Activated T-cell treated with anti-CD3 and anti-CD28 coated beads for 4 hours (primary cell): ENCODE measurements at places on chromosomes 5 and 9.

DNA sequence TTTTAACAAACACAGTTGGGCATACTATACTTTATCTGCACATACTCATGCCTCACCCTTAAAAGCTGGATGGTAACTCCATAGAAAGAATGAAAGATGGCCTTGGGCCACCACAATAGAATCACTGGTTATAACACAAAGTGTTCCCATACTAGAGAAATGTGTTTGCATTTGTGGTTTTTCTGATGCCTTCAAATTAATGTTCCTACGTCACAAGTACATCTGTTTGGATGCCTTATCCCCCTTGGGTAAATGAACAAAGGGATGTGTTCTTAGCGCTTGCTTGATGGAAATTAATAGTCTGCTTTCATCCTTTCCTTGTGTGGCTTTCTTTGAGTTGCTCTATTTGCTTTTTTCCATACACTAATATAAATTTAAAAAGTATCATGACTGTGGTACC lies 291.1 kb upstream of the PDE4D start:
- no peak for DNase-seq

GRCh38 chr5:135625061-135625460 lies 46.3 kb upstream of the CXCL14 start:
- DNase-seq: no peak

- DNase-seq: no peak
Observed at GRCh38 chr9:106783121-106783520, 79.8 kb upstream of the ZNF462 start.

- no peak for DNase-seq
Observed at GRCh38 chr9:31394015-31394473, 990.4 kb upstream of the ACO1 start.

DNA sequence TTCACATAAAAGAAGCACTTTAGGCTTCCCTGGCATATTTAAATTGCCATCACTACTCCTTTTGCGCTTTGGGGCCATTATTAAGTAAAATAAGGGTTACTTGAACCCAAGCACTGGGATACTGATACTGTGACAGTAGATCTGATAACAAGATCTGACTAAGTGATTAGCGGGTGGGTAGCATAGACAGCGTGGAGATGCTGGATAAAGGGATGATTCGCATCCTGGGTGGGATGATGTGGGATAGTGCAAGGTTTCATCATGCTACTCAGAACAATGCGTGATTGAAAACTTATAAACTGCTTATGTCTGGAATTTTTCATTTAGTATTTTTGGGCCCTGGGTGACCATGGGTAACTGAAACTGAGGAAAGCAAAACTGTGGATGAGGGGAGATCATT lies 75.1 kb downstream of the PTTG1 start:
- DNase-seq: no peak

- no peak for DNase-seq
Observed at GRCh38 chr9:78856144-78856543, 559.2 kb downstream of the PSAT1 start.

DNA sequence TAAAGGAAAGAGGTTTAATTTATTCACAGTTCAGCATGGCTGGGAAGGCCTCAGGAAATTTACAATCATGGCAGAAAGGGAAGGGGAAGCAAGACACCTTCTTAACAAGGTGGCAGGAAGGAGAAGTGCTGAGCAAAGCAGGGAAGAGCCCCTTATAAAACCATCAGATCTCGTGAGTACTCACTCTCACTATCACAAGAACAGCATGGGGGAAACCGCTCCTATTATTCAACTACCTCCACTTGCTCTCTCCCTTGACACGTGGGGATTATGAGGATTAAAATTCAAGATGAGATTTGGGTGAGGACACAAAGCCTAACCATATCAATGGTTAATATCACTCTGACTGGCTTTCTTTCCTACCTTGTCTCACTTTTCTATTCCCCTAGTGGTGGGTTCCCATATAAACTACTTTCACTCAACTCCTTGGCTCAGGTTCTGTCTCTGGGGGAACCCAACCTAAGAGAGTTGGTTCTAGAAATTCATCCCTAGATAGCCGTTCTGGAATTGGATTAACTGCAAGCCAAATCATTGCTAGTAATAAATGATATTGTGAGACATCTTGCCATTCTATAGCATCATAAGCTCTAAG lies 749.8 kb upstream of the GRAMD2B start:
- DNase-seq: no peak

DNA sequence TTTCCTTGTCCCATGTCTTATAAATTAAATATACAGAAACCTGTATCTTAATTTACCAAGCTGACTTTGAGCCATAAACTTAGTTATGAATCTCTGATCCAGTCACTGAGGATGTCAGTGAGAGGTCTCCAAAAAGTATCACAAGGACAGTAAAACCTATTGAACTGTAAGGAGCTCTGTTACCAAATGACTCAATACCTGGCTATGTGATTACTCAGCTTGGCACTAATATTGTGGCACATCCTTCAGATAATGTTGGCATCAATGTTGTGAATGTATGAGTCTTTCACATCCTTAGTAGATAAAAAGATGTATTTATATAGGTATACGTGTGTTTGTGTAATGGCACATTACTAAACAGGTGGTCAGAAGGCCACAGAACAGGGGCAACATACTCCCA lies 18.0 kb upstream of the CAPSL start:
- DNase-seq: no peak

DNA sequence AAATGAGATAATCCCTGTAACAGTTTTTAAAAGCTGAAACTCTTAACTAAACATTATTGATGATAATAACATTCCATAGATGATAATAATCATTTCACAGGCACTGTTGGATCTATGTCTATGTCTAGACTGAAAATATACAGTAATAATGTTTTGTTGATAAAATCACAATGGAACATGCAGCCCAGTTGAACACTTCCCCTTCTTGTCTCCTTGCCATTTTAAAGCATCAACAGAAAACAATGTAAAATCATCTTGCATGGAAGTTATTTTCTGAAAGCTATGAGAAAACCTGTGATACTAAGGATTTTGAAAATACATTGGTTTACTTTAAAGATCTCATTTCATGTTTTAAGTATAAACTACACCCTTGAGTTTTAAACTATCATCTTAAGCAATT lies 1.9 kb downstream of the GAPT start:
- DNase-seq: no peak

GRCh38 chr9:35908504-35909125 lies 675 bp upstream of the SPAAR start:
- DNase-seq: no peak

GRCh38 chr5:54673523-54674225 lies 156.1 kb downstream of the SNX18 start:
- DNase-seq: no peak

GRCh38 chr5:10691826-10692785 lies 68.9 kb downstream of the DAP start:
- no peak for DNase-seq

DNA sequence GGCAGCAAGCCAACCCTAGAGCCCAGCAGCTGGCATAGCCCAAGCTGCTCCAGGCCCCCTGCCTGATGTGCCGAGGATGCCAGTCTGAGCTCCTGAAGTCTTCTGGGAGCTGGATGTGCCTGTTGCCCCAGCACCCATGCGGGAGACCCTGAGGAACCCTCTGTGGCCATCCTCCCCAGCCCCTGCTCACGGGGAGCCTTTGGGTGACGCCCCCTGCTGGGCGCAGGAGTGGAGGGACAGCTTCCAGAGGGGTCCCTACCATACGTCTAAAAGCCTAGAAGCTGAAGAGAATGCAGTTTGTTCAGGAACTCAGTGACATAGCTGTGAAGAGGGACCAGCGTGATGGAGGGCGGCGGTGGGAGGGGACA lies 33.1 kb upstream of the MVB12B start:
- no peak for DNase-seq

DNA sequence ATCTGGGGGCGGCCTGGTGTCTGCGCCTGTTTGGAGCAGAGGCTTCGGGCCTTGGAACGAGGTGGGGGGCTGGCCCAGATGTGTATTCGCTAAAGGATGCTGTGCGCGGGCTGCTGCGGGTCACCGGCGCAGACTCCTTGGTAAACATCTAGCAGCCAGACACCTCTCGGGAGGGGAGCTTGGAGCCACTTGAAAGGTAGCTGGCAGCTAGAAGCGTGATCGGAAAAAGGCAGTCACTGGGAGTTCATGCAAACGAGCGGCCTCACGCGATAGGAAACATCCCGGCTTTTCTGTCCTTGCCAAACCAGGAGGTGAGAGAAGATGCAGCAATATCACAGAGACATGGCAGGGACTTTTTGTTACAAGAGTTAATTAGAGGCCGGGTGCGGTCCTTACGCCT lies 8.1 kb downstream of the LAMC3 start:
- no peak for DNase-seq

DNA sequence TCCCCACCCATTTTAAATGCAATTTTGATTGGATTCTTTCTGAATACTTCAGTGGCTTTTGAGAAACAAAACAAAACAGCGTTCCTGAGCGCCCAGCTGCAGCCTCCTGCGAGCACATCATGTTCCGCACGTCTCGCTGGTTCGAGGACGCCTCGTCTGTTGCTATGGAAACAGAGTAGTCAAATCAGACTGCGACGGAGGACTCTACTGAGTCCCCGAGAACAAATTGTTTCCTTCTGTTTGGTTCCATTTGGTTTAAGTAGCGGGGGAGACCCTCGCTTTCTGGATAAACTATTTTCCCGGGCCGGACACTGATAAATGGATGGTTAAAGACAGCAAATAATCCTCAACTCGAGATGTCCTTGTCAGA lies 69.0 kb downstream of the SLC28A3 start:
- DNase-seq: no peak

- DNase-seq: no peak
Observed at GRCh38 chr9:127613583-127613954, 1.5 kb downstream of the STXBP1 start.

- DNase-seq: no peak
Observed at GRCh38 chr9:84996029-84996428, 326.5 kb downstream of the NTRK2 start.

GRCh38 chr9:89137542-89138462 lies 40.8 kb downstream of the SHC3 start:
- no peak for DNase-seq

GRCh38 chr9:111965566-111966019 lies 69.0 kb downstream of the UGCG start:
- no peak for DNase-seq

DNA sequence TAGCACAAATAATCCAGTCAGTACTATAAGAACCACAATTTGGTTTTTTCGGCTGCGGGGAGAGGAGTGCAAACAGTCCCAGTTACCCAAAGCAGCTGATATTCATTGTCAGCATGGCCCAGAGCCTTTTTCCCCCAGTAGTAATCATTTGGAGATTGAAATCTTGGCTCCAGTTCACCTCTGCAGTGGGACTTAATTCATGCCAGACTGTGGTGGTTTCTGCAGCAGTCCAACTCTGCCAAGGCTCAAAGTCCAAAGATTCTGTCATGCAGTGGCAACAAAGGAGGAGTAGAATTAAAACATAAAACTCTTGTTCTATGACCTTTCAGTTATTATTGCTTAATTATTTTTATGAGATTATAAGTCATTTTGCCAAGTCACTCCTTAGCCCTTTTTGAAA lies 25.0 kb upstream of the TRIM36 start:
- no peak for DNase-seq

- DNase-seq: no peak
Observed at GRCh38 chr9:79651251-79651795, 79.6 kb downstream of the TLE4 start.

DNA sequence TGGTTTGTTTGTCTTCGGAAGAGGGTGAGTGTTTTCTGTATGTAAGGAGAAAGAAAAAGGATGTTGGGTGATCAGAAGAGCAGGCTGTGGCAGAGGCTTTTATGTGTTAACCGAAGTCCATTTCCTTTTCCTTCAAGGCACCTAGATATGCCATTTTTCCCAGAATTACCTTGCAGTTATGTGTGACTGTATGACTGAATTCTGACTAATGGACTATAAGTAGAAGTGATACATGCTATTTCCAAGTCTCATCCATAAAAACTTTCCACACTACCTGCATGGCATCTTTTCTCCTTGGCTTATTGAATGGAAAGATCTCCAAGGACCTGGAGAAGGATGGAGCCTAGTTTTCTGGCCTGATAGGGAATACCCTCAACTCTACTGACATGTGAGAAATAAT lies 10.6 kb upstream of the NDUFS4 start:
- DNase-seq: no peak

DNA sequence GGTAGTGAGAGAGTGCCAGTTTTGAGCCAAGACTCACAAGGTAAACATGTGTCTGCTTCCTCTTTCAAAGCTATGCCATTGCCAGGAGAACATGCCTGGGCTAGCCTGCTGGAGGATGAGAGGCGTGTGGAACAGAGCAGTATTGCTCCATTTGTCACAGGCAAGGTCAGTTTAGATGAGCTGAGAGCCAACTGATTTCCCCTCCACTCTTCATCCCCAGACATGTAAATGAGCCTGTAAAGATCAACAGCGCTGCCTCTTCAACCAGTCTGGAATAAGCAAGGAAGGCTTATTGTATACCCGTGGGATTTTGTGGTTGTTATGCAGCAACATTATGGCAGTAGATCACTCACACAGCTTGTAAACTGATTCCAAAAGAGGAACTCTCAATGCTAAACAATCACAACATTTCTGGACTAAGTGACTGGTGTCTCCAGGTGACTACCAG lies 8.2 kb upstream of the GDNF start:
- DNase-seq: no peak

DNA sequence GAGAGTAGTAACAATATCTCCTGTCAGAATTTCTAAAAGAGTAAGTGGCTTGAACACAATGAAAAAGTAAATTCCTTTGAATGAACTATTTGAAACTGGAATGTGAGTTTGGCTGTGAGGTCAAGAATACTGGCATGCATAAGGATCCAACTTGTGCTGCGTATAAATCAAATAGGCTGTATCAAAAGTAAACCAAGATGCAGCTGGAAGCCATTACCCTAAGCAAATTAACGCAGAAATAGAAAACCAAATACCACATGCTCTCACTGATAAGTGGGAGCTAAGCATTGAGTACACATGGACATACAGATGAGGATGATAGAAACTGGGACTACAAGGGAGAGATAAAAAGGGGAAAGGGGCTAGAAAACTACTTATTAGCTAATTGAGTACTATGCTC lies 24.0 kb upstream of the SRFBP1 start:
- no peak for DNase-seq

GRCh38 chr5:133602835-133603380 lies 9.4 kb downstream of the FSTL4 start:
- no peak for DNase-seq

DNA sequence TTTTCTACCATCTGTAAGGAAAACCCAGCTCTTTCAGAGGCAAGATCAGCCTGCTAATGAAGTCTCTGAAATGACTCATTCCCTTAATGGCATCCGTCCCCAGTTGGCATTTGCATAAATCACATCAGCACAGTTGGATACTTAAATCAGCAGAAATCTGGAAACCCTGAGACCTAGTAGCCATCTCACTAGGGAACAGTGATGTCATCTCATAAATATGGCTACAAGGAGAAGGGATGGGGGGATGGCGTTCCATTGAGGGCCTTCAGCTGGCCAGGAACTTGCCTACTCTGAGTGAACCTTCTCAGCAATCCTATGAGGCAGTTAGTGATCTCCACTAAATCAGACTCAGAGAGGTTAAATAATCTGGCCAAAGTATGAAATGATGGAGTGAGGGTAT lies 81.8 kb downstream of the CMYA5 start:
- no peak for DNase-seq

GRCh38 chr5:157280927-157281326 lies 15.0 kb downstream of the CYFIP2 start:
- DNase-seq: no peak
